ENCODE measurements at places on chromosomes 2 and 18.
A peak's percentile ranks its signal among the peaks of the same experiment; 100 is the strongest.

DNA sequence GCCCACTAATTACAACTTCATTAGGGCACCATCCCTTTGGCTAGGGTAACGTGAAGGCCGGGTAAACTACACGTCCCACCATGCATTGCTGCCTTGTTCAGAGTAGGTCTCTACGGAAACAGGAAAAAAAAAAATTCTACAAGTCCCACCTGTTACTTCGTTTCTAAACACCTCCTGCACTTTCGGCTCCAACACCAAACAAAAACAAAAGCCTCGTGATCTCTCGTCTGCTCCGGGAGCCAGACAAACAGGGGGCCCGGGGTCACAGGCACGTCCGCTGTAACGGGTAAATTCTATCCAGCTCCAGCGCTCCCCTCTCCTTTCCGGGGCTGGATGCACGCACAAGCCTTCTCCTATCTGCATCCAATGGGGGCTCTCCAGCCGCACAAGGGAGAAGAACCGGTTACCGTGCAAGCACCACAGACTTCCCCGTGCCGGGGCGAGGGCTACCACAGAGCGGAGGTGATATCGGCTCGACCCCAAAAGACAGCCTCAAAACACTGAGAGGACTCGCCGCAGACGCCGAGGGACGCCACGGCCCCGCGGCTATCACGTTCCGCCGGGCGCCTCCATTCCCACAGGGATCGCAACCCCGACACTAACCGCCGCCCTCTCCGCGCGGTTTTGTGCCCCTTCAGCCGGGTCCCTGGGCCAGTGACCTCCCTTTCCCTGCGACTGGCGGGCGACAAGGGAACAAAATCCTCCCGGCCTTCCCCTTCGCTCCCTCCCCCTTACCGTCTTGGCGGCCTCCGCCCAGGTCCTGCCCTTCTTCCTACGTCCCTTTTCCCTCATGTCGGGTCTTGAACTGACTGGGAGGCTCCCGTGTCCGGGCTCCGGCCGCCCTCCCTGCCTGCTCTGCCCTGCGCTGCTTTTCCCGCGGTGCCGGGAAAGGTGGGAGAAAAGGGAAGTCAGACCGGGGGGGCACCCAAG, 591 bp downstream of the ASXL2 start:
- DNase-seq, result peak; percentile 76

GRCh38 chr2:182173944-182174622, 188.4 kb downstream of the PPP1R1C start:
- DNase-seq, result peak; percentile 12

- DNase-seq, result no peak
Measured at GRCh38 chr2:231390667-231391066, 4.8 kb upstream of the B3GNT7 start.

DNA sequence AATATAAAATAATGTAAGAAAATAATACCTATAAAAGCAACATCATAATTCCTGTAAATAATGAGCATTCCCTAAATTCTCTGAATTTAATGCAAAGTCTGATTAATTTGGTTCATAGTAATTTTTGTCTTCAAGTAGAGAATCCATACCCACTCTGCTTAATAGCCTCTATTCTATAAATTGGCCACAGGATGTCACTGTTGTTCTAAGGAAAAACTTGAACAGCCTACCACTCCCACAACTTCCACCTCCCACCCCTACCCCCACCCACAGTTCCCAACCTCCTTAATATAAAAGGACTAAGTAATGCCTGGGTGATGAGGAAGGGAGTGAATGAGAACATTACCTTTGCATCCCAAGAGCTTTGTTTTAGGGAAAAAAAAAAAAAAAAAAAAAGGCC, 27.2 kb upstream of the BBS5 start:
- no peak for DNase-seq

DNA sequence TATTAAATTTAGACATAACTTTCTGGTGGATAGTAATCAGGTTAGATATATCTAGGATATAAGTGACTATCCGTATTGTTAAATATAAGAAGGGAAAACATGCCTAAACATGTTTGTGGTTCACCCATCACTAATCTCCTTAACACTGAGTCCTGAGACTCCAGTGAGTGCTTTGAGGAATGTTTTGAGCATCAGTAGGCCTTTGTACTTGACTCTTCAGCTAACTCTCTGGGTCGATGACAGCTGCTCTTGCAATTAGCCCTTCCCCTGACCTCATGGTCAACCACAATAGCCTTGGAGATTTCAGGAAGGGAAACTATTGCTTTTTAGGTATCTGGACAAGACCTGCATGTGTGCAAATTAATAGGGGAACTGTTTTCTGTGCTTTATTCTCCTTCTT, 716.8 kb downstream of the EPHA4 start:
- no peak for DNase-seq

DNA sequence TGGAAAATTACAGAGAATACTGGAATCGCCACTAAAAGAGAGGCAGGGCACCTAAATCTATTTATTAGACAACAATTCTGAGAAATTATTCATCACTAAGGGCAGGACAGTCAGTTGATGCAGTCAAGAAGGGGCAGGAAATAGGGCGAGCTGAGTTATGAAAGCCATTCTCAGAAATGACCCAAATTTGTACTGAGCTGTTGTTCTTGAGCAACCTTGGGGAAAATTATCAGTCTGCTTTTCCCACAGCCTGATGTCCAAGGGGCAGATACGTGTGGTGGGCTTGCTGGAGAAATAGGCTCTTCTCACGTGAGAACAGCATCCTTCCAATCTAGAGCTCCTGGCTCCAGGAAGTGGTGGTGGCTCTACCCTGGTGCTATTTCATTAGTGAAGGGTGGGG, 38.6 kb downstream of the STON1 start:
- no peak for DNase-seq
